ENCODE measurements at places on chromosomes 3 and 15.

GRCh38 chr3:150897592-150897991 is 7.6 kb downstream of the MINDY4B start:
- no peak for DNase-seq

DNA sequence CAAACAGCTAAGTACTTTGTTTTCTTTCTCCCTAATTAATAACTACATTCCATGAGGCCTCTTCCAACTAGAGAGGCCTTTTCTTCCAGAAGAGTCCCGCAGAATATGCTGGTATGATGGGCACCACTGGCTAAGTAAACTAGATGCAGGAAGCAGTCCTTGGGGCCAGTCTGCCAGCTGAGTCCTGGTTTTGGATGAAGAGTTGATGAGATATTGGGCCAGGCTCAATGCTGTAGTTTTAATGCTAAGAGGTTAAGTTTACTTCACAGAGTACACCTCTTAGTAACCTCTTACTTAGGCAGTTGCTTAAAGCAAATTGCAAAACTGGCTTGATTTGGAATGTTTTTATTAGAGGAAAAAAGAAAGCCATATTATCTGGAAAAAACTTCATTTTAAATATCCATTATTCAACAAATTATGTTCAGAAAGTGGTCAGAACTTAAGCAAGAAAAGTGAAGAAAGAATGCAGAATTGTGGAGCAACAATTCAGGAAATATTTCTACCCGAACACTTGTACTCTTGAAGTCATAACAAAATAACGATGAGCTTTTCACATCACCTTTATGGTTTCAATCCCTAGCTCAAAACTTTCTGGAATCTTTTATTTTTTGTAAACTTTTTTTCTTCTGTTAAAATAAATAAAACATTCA is 178.4 kb upstream of the CDIN1 start:
- no peak for DNase-seq

DNA sequence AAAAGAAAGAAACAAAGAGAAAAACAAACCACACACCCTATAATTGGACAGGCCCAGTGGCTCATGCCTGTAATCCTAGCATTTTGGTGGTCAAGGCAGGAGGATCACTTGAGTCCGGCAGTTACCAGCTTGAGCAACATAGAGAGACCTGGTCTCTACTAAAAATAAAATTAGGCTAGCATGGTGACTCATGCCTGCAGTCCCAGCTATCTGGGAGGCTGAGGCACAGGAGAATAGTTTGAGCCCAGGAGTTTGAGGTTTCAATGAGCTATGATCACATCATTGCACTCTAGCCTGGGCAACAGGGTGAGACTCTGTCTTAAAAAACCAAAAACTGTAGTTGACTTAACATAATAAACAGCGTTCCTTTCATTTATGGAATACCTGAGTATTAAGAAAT is 72.3 kb upstream of the ST3GAL6 start:
- no peak for DNase-seq

DNA sequence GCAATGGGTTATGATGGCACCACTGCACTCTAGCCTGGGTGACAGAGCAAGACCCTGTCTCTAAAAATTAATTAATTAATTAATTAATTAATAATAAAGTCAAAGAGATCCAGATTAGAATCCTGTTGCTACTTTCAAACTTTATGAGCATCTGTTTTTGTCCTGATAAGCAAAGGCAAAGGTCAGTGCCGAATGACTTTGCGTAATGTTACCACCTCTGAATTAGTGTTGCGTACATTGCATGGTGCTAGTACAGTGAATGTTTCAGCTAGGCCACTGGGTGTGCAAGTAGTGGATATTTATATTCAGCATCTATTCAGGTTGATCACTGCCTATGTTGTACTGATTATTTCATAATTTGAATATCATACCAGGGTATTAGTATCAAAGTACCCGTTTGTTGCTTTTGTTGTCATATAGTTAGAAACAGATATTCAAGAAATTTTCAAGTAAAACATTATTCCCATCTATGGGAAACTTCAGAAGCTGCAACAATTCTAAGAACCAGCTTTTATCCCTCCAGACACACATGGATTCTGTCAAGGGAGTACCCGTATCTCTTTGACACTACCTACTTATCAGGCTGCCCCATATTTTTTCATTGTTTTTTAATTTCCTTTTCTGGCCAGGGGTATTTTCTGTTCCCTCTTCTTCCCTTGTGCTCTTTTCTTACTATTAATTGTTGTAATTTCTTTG is 127.1 kb upstream of the GRM7 start:
- no peak for DNase-seq

DNA sequence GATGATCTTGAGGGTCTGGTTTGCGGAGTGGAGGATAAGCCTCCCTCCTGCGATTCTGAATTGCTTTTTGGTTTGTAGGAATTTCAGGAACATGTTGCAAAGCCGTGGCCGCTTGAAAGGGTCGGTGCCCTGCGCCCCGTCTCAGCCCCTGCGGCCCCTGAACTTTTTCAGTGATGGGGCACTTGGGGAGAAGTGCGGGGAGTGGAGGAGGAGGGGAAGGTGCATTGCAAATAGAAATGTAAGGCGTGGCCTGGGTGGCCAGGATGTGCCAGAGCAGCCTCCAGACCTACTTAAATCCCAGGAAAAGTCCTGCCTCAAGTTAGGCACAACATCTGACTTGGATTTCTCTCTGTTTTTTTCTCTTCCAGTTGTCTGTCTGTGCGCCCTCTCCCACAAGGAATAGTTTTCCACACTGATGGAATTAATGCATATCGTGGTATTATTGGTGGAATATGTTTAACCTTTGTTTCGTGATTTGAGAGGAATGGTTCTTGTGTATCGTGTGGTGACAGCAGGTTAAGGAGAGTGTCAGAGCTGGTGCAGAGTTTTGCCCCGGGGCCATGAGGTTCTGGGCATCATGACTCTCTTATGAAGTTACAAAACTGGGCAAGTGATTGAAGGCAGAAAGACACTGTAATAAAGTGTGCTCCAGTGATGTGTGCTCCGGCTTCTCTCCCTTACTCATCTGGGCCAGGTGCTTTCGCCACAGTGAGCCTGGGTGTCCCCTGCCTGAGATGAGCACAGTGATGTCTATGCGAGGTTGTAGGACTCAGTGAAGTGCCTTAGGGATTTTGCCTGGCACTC is 153.8 kb downstream of the PGPEP1L start:
- no peak for DNase-seq

DNA sequence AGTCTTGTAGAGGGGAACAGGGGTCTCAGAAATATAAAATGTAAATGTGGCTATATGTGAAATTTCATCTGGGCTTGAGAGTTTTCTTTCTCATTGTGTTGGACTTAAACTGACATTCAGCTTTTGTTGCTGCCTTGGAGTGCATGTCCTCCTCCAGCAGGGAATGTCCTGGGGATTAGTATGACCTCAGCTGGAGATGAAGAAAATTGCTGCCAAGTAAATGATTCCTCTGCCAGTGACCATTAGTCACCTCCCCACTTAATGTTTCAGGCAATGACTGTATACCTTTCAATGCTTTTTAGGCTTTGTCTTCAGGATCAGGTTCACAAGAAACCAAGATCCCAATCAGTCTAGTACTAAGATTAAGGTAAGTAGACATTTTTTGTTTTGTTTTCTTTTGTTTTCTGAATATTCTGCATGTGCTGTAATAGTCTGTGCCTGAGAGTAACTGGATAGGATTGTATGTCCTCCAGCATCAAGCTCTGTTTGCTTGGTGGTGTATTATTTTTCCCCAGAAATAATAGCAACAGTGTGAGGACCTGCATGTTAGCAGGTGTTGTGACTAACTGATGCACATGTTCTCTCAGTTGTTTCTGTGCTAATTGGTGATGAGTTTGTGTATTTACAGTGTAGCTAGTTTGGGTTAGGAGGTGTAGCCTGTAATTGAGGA is 18.1 kb upstream of the SLC22A13 start:
- no peak for DNase-seq

- no peak for DNase-seq
Measured at GRCh38 chr3:167110901-167111300, 269.2 kb downstream of the ZBBX start.

GRCh38 chr3:73603762-73604171 is 21.0 kb downstream of the PDZRN3 start:
- DNase-seq, result no peak

- no peak for DNase-seq
Measured at GRCh38 chr15:51708013-51708412, 26.7 kb downstream of the SCG3 start.

DNA sequence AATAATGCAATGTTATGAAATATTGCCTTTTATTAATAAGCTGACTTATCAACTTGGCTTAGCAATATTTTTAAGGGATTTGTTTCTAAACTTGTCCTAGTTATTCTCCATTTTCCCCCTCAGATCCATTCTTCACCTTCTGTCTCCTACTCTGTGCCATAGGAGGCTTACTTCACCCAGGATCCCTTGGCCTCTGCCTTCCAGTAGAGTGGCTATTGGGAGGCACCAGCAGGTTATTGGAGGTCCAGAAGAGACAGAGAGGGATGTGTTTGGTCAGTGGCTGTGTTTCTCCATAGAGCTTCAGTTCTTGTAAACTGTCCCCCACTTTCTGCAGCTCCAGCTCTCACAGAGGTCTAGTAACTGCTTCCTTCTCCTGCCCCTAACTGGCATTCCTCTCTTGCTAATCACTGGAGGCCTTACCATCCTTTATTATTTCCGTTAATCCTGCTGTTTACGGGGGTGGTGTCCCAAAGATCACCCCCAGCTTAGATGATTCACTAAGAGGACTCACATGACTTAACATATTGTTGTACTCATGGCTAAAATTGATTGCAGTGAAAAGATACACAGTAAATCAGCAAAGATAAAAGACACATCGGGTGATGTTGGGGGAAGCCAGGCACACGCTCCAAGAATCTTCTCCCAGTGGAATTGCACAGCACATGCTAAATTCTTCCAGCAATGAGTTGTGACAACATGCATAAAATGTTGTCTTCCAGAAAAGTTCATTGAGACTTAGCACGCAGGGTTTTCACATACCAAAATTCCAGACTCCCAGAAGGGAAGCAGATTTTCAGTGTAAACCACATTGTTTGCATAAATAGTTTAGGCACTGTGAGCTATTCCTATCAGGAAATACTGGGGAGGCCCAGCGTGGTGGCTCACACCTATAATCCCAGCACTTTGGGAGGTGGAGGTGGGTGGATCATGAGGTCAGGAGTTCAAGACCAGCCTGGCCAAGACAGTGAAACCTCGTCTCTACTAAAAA is 67.5 kb downstream of the RPL22L1 start:
- no peak for DNase-seq

- no peak for DNase-seq
Measured at GRCh38 chr3:98777286-98777685, 14.1 kb downstream of the ST3GAL6 start.

- DNase-seq, result no peak
Measured at GRCh38 chr3:124429129-124429815, 301.0 kb upstream of the UMPS start.

GRCh38 chr15:79365765-79366164 is 54.9 kb downstream of the TMED3 start:
- no peak for DNase-seq

GRCh38 chr15:65402961-65403360 is 19.8 kb downstream of the IGDCC4 start:
- DNase-seq, result no peak

GRCh38 chr15:48414015-48414414 is 82.8 kb downstream of the DUT start:
- DNase-seq, result no peak

- no peak for DNase-seq
Measured at GRCh38 chr3:123143669-123144411, 57.9 kb upstream of the SEC22A start.

DNA sequence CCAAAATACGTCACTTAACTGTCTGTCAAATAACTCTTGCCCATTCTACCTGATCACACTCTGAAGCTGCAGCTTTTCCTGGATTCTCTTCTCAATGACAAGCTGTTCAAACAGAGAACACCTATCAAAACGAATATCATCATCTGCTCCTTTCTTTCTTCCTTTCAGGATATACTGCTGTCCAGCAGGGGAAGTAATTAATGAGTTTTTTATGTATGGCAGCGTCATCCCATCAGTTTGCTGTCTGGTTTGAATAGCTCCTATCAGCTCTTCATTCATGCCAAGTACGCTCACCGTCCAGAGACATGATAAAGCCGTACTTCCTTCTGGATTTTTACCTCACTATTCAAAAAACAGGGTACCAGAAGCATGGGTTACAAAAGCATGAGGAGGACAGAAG is at the start of gene CHRM5:
CHRM5 (plus strand) TSS at position 274 of the 400 bp plus-strand sequence. CDS start 94,221 bp downstream, outside the sequence.
- no peak for DNase-seq

DNA sequence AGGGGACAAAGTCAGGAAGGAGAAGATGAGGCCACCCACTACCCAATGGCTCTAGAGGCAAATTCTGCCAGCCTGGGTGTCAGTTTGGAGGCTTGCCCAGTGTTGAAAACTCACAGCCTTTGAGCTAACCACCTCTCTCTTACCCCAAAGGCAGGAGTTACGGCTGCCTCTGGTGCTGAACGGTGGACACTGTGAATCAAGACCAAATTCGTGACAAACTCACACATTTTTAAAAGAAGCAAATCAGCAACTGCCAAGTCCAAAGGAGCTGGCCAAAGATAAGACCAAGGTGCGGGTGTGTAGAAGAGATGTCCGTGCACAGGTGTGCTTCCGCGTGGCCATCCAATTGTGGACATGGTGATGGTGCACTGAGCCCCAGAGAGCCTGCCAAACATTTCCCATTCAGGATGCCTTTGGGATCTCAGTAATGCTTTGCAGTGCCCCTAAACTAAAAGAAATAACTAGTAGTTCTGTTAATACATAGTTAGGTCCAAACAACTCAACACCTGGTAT is 74.6 kb downstream of the FAM174B start:
- no peak for DNase-seq

DNA sequence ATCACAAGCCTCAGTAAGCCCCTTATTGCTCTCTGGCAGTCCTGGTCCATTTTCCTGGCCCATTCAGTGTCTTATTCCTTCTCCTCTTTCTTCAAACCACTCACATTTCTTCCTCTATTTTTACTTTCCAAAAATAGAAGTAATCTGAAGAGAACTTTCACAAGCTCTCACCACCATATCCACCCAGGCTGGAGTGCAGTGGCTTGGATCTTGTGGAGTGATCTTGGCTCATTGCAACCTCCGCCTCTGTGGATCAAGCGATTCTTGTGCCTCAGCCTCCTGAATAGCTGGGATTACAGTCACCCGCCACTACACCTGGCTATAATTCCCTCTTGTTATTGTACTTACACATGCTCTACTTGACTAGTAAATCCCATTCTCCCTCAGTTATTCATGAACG is 16.8 kb downstream of the ARMC8 start:
- no peak for DNase-seq

DNA sequence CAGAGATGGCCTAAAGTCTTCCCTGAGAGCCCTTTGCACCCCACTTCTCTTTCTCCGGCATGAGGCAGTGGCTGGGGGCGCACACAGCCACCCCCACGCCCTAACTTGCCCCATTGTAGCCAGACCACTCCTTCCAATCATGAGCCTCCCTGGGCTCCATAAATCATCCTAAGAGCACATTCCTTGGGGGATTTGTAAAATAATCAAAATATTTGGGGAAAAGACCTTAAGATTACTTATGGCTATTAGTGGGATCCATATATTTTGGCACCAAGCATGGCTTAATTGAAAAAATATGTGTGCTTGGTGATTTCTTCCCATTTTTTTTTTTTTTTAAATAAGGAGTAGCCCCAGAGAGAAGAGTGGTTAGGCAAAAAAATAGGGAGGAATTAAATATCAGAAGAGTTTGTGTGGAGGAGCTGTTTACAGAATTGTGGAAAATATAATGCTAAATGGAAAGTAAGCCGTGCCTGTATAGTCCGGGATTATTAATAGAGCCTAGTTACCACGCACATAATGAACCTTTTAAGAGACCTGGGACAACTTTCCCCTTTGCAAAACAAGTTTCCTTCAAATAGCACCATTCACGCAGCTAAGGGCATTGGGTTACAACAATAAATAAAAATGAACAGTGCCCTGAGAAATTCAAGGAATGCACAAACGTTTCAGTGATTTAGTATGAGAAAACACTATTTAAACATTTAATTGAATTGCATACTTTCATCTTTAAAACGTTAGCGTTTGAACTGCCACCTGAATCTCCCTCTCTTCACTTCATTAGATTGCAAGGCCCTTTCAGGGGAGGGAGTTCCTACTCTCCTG is 46.1 kb downstream of the SMAD6 start:
- DNase-seq, result no peak

Measured in CD4-positive, CD25-positive, alpha-beta regulatory T cell (primary cell).